ENCODE measurements at places on chromosomes 11 and 22.

DNA sequence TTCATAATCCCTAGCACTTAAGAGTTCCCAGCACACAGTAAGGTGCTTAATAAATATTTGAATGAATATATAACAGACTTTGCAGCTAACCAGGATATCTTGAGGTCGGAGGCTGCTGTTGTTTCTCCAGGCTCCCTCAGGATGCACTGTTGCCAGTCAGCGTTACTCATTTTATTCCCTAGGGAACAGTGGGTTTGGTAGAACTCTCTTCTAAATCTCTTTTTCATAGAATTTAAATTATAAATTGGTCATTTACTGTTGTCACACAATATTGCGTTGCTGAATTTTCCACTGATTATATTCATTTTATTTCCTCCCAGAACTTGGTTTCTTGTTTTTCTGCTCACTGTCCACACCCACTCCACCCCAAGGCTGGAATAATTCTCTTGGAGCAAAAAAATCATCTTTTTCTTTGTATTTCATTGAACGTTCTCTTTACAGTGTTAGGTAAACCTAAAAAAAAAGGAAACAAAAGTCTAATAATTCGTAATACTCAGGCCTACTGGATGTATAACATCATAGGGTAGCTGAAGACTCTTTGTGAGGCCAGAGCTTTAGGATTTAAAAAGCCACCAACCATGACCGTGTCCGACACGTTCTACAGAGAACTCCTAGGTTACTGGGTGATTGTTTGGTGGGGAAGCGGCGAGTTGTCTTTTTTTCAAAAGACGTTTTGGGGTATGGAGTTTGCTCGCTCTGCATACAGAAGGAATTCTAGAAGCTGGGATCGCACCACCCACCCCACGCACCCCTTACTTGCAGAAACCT is 766 bp upstream of the CAPRIN1 start:
- DNase-seq = peak; percentile 30

GRCh38 chr11:6633422-6634408 is 14.5 kb upstream of the TPP1 start:
- DNase-seq = no peak

GRCh38 chr22:43118953-43119458 is 8.5 kb downstream of the BIK start:
- DNase-seq = no peak

GRCh38 chr11:118763041-118763440 is 27.9 kb downstream of the DDX6 start:
- DNase-seq = no peak

DNA sequence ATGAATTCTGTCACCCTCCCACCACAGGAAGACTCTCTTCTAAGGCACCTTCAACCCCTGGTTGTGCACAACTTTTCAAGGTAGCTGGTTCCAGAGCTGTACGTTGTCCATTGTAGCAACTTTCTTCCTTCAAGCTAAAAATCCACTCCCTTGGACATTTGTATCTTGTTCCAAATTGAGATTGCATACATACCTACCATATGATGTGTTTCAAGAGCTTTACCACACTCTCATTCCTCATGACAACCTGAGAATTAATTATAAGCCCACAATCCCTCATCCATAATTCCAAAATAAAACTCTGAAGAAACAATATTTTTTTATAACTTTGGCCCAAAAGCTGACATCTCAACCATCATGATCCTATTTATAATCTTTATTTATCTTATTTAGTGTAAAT is 3.0 kb downstream of the OR52W1 start:
- DNase-seq = peak; percentile 23

DNA sequence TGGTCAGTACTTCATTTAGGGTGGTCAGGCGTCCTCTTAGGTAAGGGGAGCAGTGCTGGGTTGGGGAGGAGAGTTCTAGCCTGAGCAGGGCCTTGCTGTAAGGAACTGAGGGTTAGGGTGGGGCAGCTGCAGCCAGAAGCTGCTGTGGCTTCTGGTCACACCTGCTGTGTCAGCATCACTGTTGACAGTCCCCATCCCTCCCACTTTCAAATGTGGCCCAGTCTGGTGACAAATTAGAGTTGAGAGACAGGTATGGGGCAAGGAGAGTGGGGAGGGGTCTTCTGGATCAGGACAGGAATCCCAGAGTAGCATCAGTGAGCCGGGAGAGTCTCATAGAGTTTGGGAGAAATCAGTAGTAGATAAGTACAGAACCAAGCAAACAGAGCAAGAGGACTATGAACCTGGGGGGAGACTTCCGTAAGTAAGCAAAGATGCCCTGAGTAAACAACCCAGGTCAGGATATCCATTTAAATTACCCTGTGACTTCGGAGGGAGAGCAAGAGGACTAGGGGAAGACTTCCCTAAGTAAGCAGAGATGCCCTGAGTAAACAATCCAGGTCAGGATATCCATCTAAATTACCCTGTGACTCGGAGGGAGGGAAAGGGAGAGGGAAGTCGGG is 53.7 kb downstream of the PPP6R2 start:
- peak; percentile 20 for DNase-seq

DNA sequence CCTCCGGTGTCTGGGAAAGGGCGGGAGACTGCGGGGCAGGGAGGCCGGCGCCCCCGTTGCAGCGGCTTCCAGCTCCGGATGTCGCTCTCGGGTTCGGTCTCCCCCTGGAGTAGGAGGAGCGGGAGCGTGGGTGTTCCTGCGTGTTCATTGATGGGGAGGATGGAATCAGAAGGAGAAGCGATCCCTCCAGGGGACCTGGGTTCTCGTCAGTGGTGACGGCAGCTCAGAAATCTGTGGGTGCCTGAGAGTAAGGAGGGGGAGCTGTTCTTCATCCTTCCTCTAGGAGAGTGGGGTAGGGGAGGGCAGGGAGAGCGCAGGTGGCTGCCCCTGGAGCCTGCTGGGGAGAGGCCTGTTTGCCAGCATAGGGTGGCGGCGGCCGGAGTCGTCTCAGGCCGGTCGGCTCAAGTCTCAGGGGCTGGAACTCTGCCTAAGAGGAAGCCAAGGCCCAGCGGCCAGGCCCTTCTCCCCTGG is 1.1 kb downstream of the UBASH3B start:
- DNase-seq = peak; percentile 56

DNA sequence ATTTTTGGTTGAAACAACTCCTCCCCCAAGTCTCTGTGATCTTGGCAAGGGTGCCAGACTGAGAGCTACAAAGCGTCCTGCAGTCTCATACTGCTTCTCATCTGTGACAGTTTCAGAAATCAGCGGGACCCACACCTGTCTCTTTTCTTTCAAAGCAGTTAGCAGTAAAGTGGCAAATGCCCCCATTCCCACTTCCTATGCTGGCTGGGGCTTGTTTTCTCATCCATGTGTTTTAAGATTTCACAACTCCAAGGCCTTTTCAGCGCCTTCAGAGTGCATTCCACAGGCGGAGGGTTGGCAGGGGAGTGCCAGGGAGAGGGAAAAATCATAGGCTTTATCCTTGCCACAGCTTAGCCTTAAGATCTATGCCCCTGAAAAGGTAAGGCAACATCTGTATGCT is 493.5 kb downstream of the OPCML start:
- no peak for DNase-seq

- DNase-seq = peak; percentile 81
These were observed 648 bp downstream of the FOSL1 start for GRCh38 chr11:65899356-65900124.

DNA sequence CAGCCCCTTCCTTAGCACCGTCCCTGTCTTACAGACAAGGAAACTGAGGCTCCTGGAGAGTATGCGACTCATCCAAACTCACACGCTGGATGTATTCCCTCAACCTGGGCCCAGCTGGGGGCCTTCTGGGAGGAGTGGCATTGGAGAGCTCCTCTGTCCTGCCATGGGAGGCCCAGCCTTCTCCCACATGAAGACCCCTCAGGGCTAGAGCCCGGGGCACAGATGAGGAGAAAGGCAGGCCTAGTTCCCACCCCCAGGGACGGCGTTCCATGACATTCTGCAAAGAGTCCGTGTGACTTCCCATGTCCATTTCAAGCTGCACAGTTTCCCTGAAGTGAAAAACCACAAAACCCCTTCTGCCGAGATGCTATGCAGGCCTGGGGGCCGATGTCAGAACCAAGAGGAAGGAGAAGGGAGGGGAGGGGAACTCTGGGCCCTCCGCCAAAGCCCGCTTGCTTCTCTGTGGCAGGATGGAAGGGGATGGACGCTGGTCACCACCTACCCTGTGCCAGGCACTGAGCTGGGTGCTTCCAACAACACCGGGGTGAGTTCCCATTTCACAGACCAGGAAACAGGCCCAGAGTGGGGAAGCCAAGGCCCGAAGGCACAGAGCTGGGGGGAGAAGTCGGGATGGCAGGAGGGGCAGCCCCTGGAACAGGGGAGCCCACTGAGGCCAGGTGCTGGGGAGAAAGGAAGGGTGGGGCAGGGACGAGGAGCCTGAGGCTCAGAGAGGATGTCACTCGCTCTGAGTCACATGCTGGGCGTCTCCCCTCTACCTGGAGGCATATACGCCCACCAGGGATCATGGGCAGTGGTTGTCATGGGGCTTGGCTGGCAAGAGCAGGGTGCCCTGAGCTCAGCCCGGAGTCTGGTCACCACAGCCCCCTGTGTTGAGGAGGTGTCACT is 15.7 kb downstream of the RAC2 start:
- DNase-seq = peak; percentile 27

- peak; percentile 65 for DNase-seq
These were observed 7.5 kb upstream of the SYT8 start for GRCh38 chr11:1827095-1827813.

DNA sequence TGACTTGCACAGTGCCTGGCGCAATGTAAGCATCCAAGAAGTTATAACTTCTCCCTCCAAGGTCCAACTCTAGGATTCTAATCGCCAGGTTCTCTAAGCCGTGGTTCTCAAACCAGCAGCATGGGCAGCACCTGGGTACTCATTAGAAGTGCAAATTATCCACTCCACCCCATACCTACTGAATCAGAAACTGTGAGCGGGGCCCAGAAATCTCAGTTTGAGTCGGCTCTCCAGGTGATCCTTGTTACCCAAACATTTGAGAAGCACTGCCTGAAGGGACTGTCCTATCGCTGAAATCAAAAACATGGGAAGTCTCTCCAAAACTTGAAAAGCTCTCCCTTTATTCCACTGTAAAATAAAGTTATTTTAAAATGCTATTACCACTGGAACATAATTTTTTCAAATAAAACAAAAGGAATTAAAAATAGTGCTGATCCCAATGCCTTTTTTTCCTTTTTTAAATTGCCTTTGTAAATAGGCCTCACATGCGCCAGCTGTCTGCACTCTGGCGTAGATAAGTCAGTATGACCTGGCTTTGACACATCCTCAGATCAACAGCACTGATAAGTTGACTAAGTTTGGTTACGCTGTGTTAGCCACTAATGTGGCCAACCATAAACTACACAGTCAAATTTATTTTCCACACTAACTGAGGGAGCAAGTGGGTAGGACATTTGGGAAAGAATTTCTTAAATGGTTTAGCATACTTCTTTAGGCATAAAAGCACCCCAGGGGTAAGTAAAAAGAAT is 8.4 kb upstream of the CTR9 start:
- peak; percentile 88 for DNase-seq

- no peak for DNase-seq
These were observed 42.2 kb downstream of the USP28 start for GRCh38 chr11:113833151-113833550.

GRCh38 chr11:128451652-128452470 is 135.5 kb downstream of the ETS1 start:
- DNase-seq = peak; percentile 57

- peak; percentile 20 for DNase-seq
These were observed 104.1 kb upstream of the MTNR1B start for GRCh38 chr11:92865352-92865751.

- DNase-seq = peak; percentile 31
These were observed 852 bp downstream of the TRAF6 start for GRCh38 chr11:36509201-36509639.

DNA sequence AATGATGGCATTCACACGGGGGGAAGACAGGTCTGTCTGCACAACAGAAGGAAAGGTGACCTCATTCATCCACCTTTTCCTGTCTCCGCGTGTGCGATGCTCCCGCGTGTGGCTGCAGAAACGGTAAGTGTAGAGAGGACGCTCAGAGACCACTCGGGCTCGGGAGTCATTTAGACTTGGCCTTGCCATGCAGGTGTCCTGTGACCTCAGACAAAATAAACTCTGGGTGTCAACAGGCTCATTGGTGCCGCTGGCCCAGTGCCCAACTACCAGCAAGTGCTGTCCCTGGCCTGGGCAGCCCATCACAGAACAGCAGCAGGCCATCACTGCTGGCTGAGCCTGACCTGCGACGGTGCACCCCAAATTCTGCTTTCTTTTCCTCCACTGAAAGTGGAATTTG is 48.1 kb upstream of the ARFGAP3 start:
- DNase-seq = no peak

DNA sequence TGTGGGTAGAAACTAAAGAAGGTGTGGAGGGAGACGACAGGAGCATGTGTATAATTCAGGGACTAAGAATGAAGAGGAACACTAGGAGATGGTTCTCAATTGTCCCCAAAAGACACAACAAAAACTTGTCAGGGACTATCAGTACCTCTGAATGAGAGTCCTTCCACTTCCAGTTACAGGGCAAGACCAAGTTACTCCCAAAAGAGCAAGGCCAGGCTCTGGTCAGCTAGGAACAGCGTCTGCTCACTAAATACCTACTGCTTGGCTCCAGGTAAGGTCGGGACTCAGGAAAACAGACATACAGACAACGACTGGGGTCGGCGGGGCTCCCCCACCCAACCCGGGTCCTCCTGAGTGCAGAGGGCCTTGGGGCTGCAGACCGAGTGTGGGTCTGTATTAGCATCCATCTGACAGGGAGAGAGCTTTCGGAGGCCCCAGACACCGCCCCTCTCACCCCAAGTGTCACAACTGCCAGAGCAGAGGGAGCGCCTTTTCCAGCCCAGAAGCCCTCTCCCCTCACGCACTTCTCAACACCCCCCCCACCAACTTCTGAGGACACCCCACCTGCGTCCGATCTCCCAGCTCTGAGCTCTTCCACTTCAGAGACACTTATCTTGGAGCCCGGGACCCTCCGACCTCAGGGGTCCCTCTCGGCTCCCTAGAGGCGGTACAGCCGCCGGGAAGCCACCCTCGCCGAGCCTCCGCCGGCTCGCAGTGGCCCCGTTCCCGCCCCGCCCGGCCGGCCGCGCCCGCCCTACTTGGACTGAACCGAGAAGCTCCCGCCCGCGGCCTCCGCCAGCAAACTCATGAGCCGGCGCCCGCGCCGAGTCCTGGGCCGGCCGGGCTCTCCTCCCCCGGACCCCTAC is 522 bp downstream of the RHOG start:
- no peak for DNase-seq

GRCh38 chr22:31753005-31753633 is 700 bp upstream of the DEPDC5 start:
- no peak for DNase-seq

DNA sequence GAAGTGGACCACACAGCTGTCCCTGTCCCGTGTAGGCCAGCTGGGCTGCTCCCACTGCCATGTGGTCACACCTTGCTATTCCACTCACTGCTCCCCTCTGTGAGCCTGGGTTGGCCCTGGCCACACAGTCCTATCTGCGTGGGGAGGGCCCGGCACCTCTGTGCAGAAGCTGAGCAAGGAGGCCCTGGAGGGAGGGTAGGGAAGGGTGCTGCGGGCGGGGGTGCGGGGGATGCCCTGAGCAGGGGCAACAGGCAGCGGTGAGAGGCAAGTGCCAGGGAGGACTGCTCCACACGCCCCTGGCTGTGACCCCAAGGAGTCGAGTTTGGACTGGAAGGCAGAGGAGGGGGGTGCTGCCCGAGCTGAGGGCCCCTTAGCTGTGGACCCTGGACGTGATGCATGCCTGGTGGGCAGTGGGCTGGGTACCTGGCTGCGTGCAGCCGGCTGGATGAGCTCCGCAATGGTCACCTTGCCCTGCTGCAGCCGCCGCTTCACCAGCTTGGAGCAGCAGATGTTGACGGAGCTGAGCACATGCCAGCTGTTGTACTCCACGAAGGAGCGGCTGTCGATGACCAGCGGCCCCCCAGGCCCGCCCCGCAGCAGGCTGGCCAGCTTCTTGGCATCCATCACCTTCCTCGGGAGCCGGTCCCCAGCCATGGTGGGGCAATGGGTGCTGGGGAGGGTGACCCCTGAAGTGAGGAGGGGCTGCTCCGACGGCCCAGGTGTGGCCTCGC is 6.7 kb downstream of the DUSP8 start:
- no peak for DNase-seq
